Hypothalamus (tissue), 51 donors: ENCODE measurements at places on chromosomes 2 and 18.
A peak's percentile ranks its signal among the peaks of the same experiment; 100 is the strongest.

GRCh38 chr2:196291873-196292800 lies 120.8 kb upstream of the STK17B start:
- DNase-seq: no peak

- DNase-seq: peak; percentile 8
These were observed 169.4 kb downstream of the THADA start for GRCh38 chr2:43426305-43427031.

GRCh38 chr2:78061301-78061700 lies 539.1 kb upstream of the LRRTM4 start:
- no peak for DNase-seq

DNA sequence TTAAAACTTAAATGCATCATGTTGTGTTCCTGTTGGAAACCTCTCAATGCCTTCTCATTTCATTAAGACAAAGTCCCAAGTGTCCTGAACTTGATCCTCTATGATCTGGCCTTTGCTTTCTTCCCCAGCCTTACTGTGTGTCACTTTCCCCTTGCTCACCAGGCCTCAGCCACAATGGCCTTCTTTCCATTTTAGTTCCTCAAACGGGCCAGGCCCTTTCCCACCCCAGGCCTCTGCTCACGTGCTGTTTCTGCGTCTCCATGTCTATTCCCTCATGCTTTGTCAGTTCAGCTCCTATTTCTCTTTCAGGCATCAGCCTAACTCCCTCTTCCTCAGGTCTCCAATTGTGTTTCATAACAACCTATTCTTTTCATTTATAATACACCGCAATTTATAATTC lies 19.5 kb downstream of the CXCR4 start:
- no peak for DNase-seq

GRCh38 chr18:21303895-21304294 lies 61.9 kb downstream of the GREB1L start:
- DNase-seq: no peak

DNA sequence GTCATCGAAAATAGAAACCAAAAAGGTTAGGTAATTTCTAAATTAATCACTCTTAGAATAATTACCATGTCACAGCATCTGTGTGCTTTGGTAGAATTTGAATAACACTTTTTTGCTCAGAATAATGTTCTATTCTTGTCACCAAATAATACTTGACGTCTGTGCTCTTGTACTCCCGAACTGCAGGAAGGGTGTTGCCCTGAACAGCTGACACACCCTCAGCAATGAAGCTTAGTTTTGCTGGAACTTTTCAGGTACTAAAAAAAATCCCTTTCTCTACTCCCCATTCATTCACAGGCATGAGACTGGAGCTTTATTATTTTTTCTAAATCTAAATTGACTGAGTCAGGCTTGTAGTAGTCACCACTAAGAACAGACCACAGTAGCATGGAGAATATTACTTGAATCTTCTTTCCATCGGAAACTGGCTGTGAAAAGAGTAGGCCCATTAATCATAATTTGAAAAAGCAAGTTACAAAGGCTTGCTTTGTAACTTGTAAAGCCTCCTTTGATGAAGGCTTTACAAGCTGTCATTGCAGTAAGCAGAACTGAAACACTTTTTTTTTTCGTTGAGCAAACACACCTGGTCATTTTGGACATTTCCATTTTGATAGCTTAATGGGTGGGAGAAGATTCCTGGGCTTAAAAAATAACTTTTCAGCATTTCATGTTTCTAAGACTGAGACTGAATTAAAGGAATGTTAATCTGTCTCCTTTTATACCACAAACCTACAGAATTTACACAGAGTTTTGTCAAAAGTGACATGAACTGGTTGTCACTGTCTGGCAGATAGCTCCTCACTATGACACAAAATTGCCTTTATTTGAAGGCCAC lies 70.3 kb upstream of the PELI1 start:
- no peak for DNase-seq

DNA sequence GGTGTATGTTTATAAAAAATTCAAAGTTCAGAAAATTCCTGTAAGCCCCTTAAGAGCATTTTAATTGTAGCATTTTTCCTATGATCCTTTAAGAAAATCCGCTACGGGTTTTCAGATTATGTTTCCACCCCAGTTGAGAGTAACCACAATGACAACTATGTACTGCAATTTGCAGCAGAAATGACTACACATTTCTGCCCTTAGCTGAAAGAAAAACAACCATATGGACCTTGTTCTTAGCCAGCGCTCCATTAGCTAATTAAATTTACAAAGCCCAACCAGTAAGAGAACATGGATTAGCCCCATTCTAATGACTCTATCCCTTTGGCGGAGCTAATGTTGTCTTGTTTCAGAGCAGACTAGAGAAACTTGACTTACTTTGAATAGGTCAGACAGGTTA lies 247.6 kb downstream of the SLC8A1 start:
- DNase-seq: no peak

DNA sequence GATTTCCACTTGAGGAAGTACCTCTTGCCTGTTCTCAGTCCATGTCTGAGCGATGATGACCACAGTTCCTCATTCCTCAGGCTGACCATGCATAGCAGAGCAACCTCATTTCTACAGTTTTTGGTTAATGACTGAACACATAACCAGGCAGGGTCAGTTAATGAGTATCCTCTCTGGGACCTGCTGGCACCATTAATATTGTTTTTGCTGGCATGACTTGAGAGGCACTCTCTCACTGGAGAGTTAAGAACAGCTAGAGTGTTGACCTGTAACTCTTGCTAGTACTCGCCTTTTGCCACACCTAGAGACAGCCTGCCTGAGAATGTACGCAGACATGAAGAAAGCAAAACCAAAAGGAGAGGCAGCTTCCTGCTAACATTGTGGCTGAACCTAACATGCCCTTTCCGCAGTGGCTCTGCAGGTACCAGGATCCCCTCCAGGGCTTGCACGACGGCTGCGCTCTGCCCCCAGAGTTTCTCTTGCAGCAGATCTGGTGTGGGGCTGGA lies 23.9 kb downstream of the PECR start:
- DNase-seq: no peak

DNA sequence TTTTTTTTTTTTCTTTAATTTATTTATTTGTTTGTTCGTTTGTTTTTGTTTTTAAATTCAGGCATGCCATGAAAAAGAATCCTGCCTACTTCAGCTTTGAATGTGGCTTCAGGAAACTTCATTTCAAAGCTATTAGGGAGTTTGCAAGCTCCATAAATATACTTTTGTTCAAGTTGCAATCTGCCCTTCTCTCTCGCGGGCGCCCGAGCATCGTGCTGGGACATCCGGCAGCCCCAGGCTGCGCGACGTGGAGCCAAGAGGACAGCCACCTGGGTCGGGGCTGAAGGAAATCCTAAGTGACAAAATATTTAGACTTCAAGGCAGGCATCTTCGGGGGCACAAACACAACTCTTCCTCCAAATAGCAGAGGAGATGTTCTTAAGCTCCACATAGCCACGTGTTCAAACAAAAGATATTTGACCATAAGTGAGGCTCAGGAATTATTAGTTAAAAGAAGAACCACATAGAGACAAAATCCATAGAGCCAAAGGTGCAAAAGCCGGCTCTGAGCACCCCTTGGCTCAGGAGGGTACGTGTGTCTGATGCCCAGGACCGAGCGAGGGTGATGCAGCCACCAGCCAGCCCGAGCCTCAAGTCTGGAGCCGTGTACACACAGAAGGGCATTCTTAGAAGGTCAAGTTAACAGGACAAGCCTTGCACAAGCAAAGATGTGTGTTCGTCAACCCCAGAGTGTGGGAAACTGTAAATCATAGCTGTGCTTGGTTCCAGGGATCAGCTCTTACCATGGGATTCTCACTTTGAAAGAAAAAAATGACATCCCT lies 256.5 kb upstream of the SALL3 start:
- DNase-seq: no peak

DNA sequence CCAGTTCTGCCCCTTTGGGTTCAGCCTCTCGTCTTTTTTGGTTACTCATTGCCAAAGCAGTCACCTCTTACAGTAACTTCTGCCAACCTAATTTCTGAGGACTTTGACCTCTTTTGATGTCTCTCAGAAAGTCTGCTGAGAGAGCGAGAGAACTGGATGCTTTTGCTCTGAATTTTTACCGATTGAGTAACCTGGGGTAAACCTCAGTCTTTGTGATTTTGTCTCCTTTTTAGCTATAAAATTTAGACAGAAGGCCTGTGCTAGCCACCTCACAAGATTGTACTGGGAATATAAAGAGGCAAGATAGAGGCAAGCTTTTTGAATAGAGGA lies 34.8 kb upstream of the IL1R1 start:
- no peak for DNase-seq

GRCh38 chr2:200404615-200405014 lies 98.1 kb downstream of the SPATS2L start:
- DNase-seq: no peak

DNA sequence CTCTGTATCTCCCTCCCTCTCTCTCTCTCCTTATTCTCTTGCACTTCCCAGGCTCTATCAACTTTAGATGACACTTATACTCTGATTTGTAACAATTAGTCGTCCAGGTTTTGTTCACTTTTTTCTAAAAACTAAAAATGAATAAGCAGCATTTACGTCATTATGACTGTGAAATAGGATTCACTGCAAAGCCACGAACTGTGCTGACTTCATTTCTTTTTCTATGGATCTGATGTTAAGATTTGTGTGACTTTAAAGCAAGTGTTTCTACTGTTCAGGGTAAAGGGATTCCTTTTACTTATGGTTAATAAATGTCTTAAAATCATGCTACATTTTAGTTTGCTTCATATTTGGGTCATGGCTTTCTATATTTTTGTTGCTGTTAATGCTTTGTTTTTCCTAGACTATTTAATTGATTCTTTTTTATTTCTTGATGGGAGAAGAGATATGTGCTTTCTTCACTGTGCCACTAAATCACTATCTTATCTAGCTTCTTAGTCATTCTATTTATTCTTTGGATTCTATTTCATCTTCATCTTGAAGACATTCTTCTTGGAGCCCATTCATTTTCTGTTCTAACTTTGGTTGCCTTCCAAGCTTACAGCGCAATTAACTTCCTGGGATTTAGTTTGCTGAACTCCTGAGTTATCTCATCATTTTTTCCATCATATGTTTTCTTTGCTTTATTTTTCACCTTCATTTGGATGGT lies 480.4 kb upstream of the TRIB2 start:
- no peak for DNase-seq

DNA sequence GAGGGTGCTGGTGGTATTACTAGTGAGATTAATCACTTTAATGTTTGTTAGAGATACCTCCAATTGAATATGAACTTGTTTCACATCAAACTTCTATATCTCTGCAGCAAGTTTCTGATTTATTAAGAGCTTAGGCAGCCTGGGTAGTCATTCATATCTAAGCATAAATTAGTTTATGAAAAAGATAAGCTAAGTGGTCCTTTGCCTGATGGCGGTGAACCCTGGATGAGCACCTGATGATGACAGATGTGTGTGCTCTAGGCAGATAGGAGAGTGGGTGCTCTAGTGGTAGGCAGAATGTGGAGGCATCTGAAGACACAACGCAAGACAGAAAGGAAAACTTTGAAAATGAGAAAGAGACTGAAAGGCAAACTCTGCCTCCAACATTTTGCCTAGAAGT lies 5.0 kb downstream of the FKBP7 start:
- no peak for DNase-seq

- DNase-seq: no peak
These were observed 104.4 kb upstream of the SOX11 start for GRCh38 chr2:5587766-5588165.

DNA sequence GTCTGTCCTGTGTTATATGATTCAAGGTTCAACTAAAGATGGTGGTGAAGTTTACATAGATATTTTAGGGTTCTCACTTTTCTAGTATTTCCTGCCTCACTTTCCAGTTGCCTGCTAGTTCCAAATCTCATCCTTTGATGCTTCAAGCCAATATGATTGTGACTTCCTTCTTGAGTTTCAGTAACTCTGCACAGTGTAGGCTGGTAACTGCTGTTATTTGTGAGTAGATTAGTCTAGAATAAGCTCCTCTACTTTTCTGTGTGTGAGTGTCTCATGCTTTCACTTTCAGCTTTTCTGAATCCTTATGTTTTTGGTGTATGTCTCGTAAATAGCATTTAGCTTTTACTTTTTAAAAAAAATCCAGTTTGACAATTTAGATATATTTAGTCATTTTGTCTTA lies 42.6 kb downstream of the GALNT1 start:
- DNase-seq: no peak

DNA sequence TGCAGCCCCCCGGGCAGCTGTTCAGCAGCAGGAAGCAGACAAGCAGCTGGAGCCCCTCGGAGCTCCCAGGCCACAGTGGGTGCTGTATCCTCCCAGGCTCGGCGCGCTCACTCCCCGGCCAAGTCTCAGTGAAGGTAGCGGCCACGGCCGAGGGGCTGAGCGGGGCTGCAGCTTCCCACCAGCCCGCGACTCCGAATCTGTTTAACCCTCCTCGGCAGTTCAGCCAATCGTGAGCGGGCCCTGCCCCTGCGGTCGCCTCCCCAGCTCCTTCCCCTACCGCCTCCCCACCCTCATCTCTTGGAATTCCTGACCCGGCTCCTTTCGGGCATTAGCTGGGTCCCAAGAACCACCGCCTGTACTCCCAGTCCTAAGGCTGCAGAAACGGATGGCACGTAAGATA lies at the start of gene RESP18:
TSS of gene RESP18 (minus strand) at position 203 of the 400 bp plus-strand sequence.
- DNase-seq: no peak

DNA sequence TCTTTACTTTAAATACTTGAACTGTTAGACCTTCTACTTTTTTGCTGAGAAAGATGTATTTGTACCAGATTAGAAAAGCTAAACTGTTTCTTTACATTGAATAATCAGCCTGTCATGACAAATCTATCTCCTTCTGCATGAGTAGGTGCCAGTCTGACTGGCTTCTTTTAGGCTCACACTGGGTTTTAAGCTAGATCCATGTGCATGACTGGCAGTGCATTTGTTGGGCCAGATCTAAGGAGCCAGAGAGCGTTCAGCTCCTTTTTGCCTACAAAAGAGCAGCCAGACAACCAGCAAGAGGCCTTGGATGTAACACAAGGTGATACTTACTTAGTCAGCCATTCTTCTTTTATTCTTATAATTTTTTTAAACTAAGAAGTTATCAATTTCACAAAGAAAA lies 82.0 kb upstream of the OTX1 start:
- no peak for DNase-seq

DNA sequence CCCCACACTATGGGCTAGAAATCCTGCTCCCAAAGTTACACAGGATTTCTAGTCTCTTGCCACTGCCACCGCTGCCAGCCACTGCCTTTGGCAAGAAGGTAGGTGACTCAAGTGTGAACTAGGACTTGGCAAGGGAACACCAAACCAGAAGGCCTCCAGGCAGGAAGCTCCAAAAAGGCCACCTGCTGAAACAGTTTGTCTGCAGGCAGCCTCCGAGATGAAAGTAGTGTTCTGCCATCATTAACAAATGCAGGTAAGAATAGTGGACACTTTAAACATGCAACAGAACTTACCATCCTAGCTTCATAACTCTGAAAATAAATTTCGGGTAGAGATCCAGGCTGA lies 3.9 kb downstream of the ANKRD44 start:
- DNase-seq: peak; percentile 39

DNA sequence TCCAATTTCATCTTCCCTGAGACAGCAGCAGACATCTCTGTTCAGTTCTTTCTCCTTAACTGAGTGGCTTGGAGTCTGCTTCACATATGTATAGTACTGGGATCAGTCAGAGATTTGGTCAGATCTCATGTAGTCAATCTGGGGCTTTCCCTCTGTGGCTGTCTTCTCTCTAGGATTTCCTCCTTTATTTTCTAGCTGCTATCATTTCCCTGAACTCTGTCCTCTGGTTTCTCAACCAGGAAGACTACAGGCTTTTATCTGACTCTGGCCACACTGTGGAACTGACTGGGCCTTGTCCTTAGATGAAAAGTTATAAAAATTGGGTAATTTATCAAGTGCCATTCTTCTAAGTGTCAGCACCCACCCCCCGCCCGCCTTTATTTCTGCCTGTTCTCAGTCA lies 121.0 kb downstream of the RAPGEF4 start:
- no peak for DNase-seq
